ENCODE measurements at places on chromosomes 11 and 22.
A peak's percentile ranks its signal among the peaks of the same experiment; 100 is the strongest.

DNA sequence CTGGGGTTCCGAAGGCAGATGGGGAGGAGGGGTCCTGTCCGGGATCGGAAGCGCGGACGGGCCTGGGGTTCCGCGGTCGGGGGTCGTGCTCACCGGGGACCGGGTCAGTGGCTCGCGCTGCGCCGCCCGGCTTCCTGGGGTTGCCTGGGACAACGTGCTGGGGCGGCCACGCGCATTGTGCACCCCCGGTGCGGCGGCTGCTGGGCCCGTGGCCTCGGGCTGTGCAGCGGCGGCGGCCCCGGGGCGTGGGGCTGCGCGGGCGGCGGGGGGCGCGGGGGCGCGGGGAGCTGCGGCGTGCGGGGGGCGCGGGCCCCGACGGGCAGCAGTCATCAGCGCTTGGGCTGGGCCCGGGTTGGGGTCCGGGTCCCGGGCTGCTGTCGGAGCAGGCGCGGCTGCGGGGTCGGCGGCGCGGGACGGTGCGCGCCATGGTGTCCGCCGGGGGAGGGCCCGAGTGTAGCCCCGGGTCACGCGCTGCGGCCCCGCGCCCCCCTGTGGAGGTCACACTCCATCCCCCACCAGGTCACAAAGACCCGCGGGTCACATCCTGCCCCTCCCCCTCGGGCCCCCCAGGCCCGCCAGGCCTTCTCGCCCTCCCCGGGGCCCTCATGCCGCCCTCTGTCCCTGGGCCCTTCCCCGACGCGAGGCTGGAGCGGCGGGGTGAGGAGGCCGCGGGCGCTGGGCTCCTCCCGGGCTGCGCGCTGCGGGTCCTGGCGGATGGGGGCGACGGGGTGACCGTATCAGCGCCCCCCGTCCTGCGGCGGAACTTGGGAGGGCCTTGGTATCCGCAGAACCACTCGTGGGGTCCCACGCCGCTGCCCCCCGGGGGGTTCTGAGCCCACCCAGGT, at the start of gene TTLL8:
Gene TTLL8 (minus strand): TSS at position 238 of the 845 bp plus-strand sequence.
- DNase-seq, result no peak

DNA sequence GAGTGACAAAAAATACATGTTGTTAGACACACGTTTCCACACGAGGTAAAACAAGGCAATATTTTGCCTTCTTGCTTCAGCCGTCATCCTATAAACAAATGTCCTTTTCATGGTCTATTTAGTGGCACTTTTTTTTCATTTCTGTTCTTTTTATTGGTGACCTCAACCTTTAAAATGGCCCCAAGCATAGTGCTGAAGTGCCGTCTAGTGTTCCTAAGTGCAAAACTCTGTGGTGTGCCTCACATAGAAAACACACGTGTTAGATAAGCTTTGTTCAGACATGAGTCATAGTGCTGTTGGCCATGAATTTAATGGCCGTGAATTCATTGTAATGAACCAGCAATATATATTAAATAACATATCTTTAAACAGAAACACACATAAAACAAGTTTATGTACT, 15.6 kb downstream of the OVCH2 start:
- DNase-seq, result no peak

DNA sequence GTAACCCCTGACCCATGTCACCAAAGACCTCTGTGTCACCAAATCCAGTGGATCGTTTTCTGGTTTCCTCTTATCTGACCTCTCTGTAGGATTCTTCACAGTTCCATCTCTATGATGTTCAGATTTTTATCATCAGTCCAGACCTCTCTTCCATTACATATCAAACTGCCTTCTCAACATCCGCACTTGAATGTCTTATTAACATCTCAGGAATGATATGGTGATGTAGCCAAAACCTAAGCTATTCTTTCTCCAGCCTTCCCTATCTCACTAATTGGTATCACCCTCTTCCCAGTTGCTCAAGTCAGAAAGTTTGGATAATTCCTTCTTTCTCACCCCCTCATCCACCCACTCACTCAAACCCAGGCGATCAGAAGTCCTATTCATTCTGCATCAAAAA, 13.4 kb downstream of the APLNR start:
- no peak for DNase-seq

DNA sequence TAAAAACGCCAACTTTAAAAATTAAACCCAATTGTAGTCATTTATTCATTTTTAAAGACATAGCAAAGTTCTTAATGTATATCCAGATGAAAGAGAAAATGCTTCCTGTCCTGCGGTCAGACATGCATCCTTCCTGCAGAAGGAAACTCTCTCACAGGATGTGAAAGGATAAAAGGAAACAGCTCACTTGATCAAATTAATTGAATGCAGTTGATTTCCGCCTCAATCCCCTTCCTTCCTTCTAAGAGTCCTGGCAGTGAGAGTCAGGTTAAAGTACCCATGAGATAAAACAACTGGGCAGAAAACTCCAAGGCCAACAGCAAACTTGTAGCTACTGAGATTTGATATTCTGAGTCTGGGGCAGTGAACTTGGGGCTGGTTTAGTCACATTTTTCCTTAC, 38.5 kb downstream of the CWC15 start:
- no peak for DNase-seq

- no peak for DNase-seq
Observed at GRCh38 chr11:9302448-9302847, 11.9 kb downstream of the TMEM41B start.

DNA sequence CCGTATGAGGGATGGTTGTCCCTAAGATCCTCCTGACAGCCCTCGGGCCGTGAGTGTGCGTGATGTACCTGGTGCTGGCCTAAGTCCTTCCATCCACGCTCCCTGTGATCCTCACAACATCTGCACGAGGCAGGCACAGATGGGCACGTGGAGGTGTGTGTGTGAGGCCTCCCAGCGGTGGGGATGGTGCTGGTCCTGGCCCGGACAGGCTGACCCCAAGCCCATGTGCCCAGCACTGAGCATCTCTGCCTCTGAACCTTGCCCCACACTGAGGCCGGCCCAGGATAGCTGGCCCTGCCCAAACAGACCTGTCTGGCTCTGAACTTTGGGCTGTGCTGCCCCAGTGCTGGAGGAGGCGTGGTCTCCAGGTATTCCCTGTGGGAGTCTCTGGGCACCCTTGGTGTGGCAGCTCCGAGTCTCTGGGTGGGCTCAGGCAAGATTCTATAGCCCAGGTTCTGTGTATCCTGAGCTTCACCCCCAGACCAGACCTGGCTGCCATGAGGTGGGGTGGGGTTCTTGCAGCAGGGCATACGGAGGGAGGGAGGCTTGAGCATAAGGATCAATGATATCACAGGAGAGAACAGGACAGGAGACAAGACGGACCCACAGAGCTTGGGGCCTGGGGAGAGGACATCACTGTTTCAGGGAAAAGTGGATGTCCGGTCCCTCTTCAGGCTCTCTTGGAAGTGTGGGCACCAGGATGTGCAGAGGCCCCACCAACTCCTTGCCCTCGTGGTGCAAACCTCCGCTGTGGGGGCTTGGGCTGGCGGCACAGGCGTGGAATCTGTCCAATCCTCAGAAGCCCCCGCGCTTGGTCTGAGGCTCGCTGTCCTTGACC, 881.8 kb downstream of the BRD1 start:
- DNase-seq, result no peak

- DNase-seq, result no peak
Observed at GRCh38 chr11:78363024-78363619, 54.5 kb downstream of the GAB2 start.

DNA sequence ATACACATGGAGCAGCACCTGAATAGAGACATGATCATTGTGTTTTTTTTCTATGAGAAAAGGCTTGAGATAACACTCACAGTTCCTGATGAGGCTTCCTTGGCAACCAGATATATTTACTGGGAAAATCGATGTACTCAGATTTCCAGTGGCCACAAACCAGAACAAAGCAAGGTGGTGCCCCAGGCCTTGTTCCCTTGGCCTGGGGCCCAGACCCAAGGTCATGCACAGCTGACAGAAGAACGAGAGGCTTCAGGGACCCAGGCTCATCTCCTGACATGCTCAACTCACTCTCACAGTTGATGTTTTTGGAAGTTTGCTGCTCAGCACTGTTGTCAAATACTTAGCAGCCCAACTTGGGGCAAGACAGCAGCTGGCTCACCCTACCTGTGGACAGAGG, 281.8 kb downstream of the NTM start:
- DNase-seq, result no peak

GRCh38 chr11:86069408-86070101, 671 bp upstream of the PICALM start:
- peak; percentile 88 for DNase-seq

DNA sequence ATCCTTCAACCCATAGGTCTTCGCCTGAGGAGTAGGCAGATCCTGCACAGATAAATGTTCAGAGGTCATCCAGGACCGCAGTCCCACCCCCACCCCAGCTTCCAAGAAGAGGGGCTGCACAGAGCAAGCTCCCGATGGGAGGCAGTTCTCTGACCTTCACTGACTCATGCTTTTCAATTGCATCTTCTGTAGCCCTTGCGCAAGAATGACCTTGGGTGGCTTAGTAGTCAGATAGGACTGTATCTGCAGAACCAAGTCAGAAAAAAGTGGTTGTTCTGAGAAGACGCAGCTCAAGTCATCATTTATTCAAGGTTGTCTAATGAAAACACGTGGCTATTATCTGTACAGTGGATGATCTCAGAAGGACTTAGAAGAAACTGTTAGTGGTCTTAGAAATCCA, 16.4 kb upstream of the GRAMD1B start:
- DNase-seq, result no peak

DNA sequence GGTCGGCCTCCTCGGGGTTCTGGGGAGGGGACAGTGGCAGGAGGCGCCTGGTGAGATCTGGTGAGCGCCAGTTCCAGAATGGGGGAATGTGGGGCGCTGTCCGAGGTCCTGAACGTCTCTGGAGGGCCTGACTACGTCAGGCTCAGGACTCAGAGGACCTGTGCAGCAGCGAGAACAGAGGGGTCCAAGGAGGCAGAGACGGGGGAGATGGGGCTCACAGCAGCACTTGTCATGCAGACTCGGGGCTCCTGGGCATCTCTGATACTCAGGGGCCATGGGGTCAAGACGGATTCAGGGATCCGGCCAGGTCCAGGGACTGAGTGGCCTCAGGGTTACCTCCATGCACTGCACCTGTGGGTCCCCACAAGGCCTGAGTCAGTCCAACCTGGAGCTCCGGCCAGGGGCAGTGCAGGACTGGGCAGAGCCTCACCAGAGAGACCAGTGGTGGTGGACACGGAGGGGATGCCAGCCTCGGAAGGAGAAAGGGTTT, 92.2 kb downstream of the BRD1 start:
- no peak for DNase-seq

DNA sequence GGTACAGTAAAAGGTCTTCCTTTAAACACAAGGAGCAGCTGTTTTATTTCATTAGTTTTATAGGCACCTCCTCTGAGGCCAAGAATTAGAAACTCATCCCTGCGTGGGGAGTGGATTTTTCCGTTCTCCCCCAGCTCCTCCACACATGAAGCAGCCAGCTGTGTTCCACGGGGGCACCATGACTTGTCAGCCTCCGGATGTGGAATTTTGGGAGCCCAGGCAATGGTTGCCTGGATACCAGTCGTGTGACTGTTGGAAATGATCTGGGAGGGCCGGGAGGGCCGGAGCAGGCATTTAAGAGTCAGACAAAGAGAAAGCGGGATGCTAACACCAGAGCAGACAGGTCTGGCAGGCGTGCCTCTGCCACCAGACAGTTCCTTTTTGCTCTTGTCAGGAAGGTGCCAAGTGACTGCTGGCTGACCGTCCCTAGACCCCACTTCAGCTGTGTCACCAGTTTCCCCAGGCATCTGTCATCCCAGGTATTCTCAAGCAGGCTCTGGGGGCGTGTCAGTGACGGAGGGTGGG, 15.9 kb upstream of the CDC42EP2 start:
- peak; percentile 60 for DNase-seq

DNA sequence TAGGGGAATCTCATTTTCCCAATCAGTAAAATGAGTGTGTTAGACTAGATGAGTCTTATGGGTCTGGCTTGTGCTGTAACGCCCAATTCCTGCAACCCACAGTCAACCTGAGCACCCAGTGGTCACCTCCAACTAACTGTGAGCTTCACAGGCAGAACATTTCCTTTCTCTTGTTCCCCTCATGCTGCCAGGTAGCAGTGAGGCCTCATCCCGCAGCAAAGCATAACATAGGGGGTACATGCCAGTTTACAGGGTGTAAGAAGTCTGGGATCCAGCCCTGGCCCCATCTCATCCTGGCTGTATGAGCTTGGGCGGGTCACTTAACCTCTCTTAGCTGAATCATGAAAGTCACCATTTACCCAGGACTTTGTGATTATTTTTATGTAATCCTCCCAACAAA, 3.7 kb downstream of the EFEMP2 start:
- DNase-seq, result no peak

GRCh38 chr22:35220221-35220620, 37.1 kb upstream of the HMGXB4 start:
- DNase-seq, result no peak

GRCh38 chr22:27684901-27685300, 116.7 kb downstream of the MN1 start:
- no peak for DNase-seq

DNA sequence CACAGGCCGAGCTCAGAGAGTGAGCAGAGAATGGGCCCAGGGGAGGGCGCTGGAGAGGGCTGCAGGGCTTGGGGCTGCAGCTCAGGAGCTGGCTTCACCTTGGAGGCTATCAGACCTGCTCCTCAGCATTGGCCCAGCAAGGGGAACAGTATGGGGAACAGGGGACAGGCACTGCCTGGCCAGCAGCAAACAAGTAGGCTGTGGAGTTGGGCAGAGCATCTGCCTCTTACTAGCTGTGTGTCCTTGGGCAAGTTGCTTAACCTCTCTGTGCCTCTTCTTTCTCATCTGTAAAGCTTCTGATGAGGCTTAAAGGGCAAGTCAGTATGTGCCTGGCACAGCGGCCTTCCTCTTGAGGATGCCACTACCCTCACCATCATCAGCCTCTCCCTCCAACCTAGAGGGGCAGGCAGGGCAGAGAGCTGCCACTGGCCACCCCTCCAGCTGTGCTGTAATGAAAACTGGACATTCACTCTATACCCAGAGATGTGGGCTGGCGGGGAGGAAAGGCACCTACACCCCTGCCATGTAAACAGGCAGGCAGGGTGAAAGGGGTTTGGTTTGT, 7.5 kb upstream of the CDKN1C start:
- DNase-seq, result no peak

DNA sequence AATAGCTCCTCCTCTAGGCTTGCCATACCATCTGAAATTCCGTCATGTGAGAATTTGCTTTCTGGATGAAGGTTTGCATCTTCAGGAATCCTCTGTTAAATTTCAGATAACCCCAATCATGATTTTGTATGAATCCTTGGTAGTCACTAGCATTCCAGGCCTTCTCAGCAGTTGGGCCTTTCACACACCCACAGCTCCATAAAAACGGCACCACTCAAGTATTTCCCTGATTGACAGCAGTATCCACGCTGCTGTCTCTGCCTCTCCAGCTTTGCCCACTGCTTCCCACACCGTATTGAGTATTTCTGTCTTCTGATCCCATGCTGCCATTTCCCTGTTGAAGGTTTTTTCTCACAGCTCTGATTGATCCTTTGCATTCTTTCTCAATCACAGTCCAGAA, 208.7 kb upstream of the NCAM1 start:
- no peak for DNase-seq
